Stimulated activated CD8-positive, alpha-beta memory T cell treated with anti-CD3 and anti-CD28 coated beads, Interleukin-7, amount 100 ng/mL, for 24 hours (primary cell): ENCODE measurements at places on chromosomes 3 and 15.

GRCh38 chr3:90102146-90102545 lies 994.7 kb downstream of the EPHA3 start:
- no peak for DNase-seq

- no peak for DNase-seq
Observed at GRCh38 chr3:81549388-81549787, 212.1 kb downstream of the GBE1 start.

DNA sequence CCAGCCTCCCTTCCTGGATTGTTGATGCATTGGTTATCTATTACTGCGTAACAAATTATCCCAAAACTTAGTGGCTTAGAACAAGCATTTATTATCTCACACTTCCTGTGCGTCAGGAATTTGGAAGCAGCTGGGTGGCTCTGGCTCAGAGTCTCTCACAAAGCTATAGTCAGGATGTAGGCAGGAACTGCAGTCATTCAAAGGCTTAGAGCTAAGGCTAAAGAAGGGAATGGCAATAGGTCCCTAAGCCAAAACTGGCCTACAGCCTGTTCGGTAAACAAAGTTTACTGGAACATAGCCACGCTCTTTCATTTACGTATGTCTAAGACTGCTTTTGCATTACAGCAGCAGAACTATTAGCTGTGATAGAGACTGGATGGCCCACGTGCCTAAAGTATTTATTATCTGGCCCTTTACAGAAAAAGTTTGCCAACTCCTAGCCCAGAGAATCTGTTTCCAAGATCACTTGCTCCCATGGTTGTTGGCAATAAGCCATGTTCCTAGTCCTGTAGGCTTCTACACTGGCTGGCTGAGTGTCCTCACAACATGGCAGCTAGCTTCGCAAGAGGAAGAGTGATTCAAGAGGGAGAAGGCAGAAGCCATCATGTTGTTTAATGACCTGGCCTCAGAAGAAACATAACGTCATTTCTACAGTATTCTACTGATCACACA lies 132.4 kb downstream of the SNRK start:
- no peak for DNase-seq

- no peak for DNase-seq
Observed at GRCh38 chr3:141649871-141650270, 88.2 kb upstream of the RNF7 start.

- DNase-seq = no peak
Observed at GRCh38 chr15:92020804-92021203, 167.3 kb downstream of the SLCO3A1 start.
